ENCODE measurements at places on chromosomes 4 and X.

DNA sequence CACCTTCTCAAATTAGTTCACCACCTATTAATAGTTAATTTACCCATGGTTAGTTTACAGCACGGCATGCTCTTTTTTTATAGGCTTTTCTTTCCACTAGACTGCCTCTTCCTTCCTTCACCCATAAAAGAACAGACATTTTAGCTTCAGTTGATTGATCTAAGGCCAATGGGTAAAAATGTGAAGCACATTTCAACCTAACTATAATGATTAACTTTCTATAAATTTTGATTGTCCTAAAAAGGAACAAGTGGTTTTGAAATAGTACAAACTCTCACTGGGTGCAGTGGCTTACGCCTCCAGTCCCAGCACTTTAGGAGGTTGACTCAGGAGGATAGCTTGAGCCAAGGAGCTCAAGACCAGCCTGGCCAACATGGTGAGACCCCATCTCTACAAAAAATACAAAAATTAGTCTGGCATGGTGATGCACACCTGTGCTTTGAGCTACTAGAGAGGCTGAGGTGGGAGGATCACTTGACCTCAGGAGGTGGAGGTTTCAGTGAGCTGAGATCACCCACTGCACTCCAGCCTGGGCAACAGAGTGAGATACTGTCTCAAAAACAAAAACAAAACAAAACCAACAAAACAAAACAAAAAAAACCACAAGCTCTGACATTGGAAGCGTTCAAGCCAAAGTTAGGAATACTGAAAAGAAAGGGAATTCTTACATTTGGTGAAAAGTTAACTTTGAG, 89.9 kb upstream of the FAT1 start:
- DNase-seq = no peak

DNA sequence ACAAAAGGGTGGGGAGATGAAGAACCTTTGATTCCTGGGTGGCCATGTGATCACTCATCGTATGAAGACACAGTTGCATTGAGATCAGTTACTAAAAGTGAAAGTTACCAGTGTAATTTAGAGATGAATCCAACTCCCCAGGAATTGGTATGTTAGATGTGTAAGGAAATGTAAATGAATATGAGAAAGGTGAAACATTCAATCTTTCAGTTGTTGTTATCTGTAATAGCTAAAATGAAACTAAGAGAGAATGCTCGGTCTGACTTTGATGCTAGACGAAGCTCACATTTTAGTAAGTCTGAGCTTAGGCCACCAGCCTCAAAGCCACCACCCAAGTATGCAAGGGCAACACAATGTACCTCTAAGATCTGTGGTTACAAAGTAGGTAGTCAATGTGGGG, 194.3 kb upstream of the POF1B start:
- DNase-seq = no peak

DNA sequence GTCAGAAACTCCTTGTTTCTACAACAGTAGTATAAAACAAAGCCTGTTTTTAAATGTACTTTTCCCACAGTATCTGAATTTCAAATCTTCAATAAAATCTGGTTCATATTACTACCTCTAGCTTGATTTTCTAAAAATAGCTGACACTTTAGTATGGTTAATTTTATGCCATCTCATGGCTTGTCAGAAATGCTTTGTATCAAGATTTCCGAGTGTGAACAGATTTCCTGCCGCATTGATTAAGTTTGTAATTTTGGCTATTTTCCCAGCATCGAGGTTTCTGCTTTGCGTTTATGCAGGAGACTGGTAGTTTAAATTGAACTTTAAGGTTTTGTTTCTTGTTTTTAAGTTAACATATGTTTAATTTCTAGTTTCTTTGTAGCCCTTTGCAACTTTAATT, 44.2 kb downstream of the CLCN3 start:
- no peak for DNase-seq

DNA sequence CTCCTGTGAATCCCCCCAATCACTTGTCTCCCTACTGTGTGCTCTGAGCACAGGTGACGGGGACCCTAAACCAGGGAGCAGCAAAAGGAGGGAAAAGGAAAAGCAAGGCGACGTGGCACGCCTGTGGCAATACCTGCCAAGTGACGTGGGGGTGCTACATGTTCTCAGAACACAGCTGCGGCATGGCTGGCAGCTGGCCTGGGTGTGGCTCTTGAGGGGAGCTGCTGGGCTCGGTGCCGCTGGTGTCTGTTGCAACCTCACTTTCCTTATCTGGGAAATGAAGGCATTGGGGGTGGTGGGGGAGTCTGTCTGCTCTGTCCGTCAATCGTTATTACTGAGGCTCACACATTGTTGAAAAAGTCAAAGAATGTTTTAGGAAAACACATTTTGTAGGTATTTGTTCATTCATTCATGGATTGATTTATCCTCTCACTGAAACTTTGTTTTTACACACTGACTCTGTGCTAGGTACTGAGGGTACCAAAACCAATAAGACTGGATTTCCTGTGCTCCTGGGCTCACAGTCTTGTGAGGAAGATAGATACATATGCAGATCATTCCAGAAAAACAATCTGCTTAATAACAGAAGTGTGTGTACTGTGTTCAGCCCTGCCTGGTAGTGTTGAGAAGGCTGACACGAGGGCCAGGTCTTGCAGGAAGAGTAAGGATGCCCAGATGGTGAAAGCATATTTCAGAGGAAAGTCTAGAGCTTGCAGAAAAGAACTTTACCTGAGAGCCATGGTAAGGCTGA, 217.6 kb downstream of the PTTG2 start:
- peak; percentile 45 for DNase-seq

DNA sequence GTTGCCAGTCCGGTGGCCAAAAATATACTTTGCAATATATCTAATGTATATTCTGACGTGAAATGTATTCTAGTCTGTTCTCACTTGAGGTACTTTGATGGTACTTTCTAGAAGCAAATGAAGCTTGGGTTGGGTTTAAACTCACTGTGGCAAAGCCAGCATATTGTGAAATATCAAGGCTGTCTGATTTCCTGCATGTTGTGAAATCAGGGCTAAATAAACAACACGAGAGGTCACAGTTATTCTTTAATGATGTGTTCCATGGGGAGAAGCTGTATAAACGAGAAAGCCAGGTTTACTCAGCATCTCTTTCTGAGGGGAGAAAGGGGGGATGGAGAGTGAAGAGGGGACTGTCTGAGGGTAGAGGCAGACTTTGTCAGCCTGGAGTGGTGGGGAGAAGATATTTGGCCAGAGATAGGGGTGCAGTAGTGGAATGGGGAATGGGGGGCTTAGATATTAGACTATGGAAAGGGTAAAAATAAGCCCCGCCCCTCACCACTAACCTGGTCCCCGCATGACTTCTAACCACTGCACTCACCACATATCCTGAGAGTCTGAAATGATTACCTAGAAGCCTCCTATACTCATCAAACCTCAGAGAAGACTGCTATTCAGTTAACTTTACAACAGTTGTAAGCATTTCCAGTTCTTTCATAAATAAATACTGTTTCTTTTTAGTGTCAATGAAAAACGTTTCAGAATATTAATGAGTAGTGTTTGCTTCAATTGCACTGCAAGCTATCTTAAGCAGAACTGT, 5.9 kb upstream of the SCARB2 start:
- DNase-seq = no peak

DNA sequence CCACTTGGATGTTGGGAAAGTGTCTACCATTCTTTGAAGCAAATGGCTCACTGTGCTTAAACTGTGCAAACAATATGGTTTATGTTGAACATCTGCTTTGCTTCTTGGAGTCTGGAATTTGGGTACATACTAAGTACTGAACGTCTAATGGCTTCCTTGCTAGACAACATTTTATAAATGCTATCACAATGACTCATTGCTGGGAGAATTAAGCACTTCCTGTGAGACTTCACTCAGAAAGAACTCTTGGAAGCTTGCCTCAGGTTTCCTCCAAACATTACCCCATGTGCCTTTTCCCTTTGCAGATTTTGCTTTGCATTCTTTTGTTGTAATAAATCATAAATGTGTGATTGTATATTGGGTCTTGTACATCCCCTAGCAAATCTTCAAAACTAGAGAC, 139.7 kb downstream of the PACRGL start:
- DNase-seq = no peak

DNA sequence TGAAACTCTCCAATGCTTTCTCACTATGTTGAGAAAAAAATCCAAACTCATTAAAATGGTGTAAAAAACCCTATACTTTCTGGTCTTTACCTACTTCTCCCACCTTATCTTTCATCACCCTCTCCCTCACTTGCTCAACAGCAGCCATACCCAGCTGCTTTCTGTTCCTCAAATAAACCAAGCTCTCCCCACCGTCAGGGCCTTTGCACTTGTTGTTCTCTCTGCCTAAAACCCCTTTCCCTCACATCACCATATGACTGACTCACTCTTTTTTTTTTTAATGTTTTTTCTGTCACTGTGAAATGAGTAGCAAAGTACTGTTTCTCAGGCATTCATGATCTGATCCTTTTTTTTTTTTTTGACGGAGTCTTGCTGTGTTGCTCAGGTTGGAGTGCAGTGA, 122.3 kb upstream of the TMEM164 start:
- DNase-seq = no peak

DNA sequence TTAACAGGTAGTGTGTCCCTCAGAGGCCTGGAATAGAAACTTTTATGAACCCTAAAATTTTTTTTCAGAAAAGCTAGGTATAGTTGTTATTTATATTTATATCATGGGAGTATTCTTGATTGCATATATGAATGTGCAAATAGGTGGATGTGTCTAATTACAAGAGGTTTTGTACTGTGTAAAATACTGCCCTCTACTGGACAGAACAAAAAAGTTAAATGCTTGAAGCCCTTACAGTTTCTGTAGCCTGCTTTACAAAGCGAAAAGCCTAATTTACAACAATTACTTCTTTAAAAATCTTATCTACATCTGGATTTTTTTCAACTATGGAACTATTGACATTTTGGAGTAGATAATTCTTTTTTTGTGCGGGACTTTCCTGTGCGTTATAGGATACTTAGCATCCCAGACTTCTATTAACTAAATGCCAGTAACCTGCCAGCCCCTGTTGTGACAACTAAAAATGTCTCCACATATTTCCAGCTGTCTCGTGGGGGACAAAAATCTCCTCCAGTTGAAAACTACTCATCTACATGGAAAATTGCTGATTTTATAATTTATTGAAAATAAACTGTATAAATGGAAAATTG, 35.1 kb downstream of the ENPEP start:
- DNase-seq = no peak

DNA sequence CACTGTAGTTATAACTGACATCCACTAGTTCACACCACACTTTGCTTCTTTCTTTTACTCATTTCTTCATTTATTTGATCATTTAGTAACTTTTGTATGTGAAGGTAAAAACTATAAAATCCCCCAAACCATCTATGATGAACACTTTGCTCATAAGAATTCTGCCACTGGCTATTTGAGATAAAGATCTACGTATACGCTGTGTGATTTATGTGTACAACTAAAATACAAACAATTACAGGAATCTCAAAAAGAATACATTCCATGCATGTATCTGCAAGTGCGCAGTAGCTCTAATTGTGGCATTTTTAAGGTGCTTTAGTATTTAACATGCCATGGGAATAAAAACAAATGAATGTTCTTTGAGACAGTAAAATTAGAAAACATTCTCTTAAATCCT, 156.9 kb upstream of the NAP1L5 start:
- no peak for DNase-seq

- no peak for DNase-seq
Observed at GRCh38 chr4:117137145-117137544, 51.8 kb upstream of the TRAM1L1 start.

GRCh38 chr4:6548201-6548881, 26.6 kb upstream of the MAN2B2 start:
- no peak for DNase-seq

DNA sequence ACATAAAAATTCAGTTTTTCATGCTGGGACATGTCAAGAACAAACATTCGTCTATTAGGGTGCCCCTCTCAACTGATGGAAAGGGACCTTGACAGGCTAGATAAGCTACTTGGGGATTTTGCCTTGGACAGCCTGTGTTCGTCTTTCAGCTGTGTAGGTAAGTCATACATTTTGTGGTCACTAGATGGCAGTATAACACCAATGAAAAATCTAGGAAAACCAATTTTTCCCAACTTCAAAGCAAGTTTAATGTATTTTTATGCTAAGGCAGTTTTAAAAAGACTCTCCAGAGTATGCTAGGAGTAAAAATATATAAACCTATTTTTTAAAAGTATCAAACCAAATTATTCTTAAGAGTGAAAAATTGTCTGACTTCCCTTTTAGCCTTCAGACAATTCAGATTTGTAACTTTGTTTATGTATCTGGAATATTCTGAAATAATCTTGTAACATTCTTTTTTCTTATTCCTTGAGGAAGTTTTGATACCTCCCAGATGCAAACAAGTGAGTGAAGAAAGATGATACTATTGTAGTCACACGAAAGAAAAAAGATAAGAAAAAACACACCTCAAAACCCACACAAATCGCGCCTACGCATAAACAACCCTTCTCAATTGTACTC, 158.3 kb downstream of the CPE start:
- no peak for DNase-seq

DNA sequence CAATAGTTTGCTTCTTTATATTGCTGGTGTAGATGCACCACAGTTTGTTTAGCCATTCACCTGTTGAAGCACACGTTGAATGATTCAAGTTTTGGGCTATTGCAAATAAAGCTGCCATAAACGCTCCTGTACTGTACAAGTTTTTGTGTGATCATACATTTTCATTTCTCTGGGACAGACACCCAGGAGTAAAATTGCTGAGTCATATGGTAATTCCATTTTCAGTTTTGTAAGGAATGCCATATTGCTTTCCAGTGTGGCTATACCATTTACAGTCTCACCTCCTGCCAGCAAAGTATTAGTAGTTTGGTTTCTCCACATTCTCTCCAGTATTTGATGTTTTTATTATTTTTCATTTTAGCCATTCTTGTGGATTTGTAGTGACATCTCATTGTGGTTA, 32.0 kb upstream of the CAPN6 start:
- DNase-seq = no peak

DNA sequence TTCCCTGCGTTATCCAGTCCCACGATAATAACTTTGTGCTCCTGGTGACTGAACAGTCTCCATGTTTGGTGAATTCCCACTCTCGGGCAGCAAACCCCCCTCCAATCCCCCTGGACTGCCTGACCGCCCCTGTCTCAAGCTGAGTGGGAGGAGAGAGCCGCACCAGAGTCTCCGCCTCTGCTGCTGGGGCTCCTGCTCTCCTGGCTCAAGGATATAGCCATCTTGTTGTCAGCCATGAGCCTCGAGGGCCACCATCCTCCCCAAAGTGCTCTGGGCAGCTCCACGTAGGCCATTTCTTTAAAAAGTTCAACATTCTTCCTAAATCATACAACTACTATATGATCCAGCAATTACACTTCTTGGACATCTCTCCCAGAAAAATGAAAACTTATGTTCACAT, 49.3 kb upstream of the PGRMC1 start:
- no peak for DNase-seq

Measured in stimulated activated CD4-positive, alpha-beta T cell treated with anti-CD3 and anti-CD28 coated beads, Interleukin-4, amount 100 ng/mL, for 1 hour (primary cell).